Skin of body (tissue), 3 donors: ENCODE measurements at places on chromosomes 11 and 22. TPM values are rescaled to one million over a fixed set of nuclear protein-coding genes. Genes with fewer than 3 reads are reported as not detected.

The RIMBP3B gene
- total RNA-seq, result 0.10 TPM

The APOL4 gene
- 16.1 TPM for total RNA-seq

The CSF2RB gene
- total RNA-seq, result 5.3 TPM

The ACR gene
- 0.39 TPM for total RNA-seq

The SAAL1 gene
- 15.8 TPM for total RNA-seq

The C11orf52 gene
- total RNA-seq, result 1.4 TPM

The SYT8 gene
- 6.7 TPM for total RNA-seq

The ZNHIT2 gene
- total RNA-seq, result 3.3 TPM

The TSPAN18 gene
- total RNA-seq, result 17.0 TPM

The ACTN3 gene
- total RNA-seq, result 13.5 TPM

The OR52H1 gene
- total RNA-seq, result 0.59 TPM

The PDE3B gene
- total RNA-seq, result 16.1 TPM

The NRXN2 gene
- 8.5 TPM for total RNA-seq

The TMEM86A gene
- total RNA-seq, result 4.0 TPM

The SPECC1L gene
- total RNA-seq, result 28.8 TPM

The OR4A16 gene
- not detected for total RNA-seq

The TPP1 gene
- total RNA-seq, result 29.9 TPM

The LRP4 gene
- 25.6 TPM for total RNA-seq

The LTO1 gene
- total RNA-seq, result 11.6 TPM

The SLC17A6 gene
- 0.10 TPM for total RNA-seq
